ENCODE measurements at places on chromosomes 2 and 18.
A peak's percentile ranks its signal among the peaks of the same experiment; 100 is the strongest.

GRCh38 chr18:47898696-47899095, 31.8 kb downstream of the SMAD2 start:
- no peak for DNase-seq

GRCh38 chr2:196783431-196784094, 15.9 kb downstream of the GTF3C3 start:
- DNase-seq = no peak

GRCh38 chr2:43391878-43392215, 165.4 kb upstream of the ZFP36L2 start:
- no peak for DNase-seq

DNA sequence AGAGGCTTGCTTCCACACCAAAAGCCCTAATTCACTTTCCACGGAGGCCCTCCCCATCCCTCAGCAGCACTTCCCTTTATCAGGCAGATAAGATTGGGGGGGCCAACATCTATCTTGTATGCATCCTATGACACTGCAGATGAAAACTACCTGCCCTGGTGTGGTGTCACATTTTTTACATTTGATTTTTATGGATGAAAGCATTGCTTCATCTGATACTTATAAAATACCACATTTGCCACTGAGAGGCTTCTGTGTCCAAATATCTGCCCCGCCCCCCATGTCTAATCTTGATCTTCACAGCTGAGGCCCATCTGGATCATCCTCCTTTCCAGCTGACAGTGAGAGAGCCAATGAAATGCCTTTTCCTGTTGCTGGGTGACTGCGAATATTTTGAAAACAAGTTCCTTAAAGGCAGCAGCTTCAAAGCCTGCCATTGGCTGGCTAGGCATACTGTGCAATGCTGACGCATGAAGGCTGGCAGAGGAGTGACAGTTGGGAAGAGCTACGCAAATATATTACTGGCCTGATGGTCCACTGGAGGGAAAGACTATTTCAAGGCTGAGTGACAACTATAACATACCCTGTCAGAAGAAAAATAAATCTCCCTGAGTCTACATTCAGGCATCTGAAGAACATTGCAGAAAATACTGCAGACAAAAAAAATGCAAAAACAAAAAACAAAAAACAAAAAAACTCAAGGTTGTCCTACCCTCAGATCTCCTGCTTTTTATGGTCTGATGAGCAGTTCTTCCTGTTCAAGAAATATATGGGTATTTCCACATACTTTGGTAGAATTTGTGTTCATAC, 318.7 kb downstream of the PDE11A start:
- DNase-seq = peak; percentile 69

DNA sequence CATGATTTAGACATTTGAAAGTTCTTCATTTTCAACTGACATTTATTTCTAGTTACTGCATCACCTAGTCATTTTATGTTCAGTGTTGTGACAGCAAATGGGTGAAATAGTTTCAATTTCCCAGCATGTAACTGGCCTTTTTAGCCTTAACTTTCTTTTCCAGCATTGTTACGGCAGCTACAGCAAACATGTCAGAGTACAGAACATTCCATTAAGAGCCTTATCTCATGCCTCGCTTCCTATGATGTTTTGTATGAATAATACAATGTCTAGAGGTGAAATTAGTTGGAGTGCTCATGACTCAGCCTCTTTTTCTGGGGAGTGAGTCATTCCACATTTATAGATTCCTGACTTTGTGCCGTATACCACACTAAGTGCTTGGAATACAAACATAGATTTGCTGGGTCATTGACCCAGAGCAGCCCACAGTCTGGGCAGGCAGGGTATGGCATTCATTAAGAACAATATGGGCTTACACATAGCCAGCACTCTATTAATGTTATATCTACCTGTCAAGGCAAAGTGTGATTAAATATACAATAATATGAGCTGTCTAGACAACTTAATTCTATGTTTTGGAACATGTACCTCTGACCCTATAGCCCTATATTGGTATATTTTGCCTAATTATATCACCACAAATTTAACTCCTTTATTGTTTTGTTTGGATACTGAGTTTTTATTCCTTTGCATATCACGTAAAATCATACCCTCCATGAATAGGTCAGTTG, 72.2 kb downstream of the MAP2 start:
- DNase-seq = no peak

GRCh38 chr2:174442546-174443510, 44.0 kb downstream of the GPR155 start:
- DNase-seq = no peak

DNA sequence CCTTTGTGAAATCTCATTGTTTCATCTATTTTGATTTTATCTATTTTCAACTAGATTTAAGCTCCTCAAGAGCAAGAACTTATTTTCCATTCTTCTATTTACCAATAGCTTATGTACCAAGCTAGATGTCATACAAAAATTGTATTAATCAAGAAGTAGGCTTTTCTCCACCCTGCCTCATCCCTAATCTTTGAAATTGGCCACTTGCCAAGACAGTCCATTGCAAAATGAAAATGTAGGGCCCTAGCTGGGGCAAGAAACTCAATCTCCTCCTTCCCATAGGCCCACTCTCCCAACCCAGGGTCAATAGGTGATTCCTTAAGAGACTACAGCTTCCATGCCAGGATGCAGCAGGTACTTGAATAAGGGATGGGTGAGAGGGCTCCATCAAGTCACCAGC, 39.3 kb upstream of the STPG4 start:
- DNase-seq = no peak

DNA sequence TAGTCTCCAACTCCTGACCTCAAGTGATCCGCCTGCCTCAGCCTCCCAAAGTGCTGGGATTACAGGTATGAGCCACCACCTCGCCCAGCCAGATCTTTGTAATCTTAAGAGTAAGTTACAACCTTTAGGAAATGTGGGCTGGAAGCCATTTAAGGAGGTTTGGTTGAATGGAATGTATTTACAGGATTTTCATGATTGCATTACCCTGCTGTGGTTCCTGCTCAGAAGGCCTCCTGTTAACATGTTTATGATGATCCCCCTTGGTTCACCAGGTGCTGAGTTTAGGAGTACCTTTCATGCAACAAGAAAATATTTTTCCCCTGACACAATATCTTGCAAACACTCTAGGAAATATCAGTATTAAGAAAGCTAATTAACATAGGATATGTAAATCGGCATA, 187.4 kb upstream of the SH3BP4 start:
- no peak for DNase-seq

DNA sequence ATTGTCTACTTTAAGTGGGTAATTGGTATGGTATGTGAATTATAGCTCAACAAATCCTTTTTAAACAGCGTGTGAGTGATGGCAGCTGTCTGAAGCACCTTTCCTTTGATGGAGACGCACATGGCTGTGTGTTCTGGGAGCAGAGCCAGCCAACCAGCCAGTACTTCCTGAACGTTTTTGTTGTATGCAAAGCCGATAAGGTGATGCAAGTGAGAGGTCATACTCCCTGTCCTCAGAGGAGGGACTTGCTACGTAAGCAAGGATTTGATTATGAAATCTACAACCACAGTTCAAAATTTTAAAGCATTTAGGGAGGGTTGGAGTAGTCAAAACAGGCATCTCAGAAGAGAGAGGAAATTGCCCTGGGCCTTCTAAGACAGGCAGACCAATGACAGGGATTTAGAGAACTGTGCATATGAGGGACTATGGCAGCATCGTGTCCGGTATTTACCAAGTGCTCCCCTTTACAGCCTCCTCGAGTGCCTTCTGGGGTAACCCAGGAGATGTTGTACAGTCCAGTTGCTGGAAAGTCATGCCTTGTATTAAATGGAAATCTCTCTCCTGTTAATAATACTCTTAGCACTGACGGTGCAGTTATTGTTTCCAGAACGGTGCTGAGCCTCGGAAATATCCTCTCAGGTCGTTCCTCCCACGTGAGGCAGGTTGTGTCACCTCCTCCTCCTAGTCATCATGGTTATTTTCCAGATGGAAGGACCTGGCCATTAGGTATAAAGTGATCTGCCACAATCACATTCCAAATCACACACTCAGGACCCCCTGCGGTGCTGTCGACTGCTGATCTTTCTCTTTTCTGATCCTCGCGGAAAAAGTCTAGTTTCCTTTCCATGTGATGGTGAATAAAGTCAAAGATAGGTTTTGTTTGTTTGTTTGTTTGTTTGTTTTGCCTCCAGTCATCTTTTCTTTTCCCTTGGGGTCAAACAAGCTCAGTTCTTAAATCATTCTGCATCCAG, 28.4 kb downstream of the ARHGEF4 start:
- DNase-seq = peak; percentile 13

- no peak for DNase-seq
Measured at GRCh38 chr2:241676665-241677064, 9.9 kb downstream of the DTYMK start.

DNA sequence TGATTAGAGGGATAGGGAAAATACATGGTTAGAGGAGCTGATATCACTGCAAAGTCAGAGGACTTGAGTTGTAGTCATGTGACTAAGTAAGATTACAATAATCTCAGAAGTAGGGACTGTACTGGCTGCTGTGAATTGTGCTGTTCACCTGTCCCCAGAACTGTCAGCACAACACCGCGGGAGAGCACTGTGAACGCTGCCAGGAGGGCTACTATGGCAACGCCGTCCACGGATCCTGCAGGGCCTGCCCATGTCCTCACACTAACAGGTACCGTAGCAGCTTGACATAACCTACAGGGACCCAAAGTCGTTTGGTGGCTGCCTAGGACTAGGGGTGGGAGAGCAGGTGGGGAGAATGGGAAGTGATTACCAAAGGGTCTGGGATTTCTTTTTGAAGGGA, 132.8 kb upstream of the TTC39C start:
- DNase-seq = no peak

Measured in KBM-7 (cell line).